ENCODE measurements at places on chromosomes 1 and 21.

GRCh38 chr1:19780267-19780877 is 19.3 kb downstream of the TMCO4 start:
- no peak for DNase-seq

DNA sequence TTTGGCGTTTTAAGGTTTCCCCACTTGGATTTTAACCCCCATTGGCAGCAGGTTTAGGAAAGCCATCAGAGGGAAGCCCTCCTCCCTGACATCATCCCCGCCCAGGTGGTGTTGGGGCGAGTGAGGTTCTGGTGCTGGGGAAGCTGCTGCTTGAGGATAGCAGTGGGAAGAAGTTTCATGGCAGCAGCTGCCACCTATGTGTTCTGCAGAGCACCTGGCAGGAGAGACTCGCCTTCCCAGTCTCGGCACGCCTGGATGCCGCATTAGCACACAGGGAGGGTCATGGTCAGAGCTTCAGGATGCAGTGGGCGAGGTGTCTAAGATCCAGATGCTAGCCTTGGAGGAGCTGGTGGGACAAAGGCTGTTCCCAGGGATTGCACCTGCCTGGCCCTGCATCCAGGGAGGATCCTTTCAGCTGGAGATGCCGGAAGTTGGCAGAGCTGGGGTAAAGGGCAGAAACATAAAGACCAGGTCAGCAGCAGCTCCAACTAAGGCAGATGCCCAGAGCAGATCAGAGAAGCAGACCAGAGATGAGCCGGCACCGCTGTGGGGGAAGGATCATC is 33.9 kb downstream of the ABCG1 start:
- no peak for DNase-seq

- DNase-seq: peak; percentile 5
Observed at GRCh38 chr1:213123536-213123935, 72.5 kb downstream of the RPS6KC1 start.

GRCh38 chr1:74592580-74593355 is 80.4 kb upstream of the LRRC53 start:
- DNase-seq: no peak

DNA sequence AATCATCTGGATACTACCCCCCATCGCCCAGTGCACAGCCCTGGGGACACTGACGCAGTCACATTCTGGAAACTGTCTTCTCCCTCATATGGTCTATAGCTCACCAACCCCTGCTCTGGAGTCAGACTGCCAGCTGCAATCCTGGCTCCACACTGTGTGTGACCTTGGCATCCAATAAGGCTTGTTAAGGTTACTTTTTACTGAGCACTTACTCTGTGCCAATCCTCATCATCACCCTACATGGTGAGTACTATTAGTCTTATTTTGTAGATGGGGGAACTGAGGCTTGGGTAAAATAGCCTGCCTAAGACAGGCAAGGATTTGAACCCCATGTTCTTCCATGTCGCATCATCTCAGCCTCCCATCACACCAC is 34.9 kb downstream of the AHDC1 start:
- no peak for DNase-seq

GRCh38 chr1:245099401-245099800 is 55.4 kb upstream of the KIF26B start:
- DNase-seq: no peak

GRCh38 chr1:222384531-222384930 is 163.4 kb downstream of the HHIPL2 start:
- DNase-seq: no peak

GRCh38 chr1:51592711-51593110 is 24.2 kb upstream of the OSBPL9 start:
- DNase-seq: no peak

DNA sequence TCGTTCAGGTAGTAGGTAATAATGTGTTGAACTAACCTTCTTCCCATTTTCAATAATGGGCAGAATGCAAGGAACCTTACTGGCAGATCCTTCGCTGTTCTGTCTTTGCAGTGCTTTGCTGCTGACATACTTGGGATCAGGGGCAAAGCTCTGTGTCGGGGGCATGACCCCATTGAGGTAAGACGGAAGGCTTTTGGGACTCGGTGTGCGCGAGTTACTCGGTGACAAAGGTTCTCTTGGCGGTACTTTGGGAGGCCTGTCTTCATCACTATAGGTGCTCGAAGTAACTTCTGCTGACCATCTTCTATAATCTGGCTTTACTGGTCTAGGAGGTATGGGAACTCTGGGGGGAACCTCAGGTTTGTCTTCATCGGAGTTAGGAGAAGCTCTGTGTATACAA is 12.7 kb downstream of the ERRFI1 start:
- no peak for DNase-seq
